Activated CD4-positive, CD25-positive, alpha-beta regulatory T cell (primary cell): ENCODE measurements at places on chromosomes 1 and 21.
A peak's percentile ranks its signal among the peaks of the same experiment; 100 is the strongest.

DNA sequence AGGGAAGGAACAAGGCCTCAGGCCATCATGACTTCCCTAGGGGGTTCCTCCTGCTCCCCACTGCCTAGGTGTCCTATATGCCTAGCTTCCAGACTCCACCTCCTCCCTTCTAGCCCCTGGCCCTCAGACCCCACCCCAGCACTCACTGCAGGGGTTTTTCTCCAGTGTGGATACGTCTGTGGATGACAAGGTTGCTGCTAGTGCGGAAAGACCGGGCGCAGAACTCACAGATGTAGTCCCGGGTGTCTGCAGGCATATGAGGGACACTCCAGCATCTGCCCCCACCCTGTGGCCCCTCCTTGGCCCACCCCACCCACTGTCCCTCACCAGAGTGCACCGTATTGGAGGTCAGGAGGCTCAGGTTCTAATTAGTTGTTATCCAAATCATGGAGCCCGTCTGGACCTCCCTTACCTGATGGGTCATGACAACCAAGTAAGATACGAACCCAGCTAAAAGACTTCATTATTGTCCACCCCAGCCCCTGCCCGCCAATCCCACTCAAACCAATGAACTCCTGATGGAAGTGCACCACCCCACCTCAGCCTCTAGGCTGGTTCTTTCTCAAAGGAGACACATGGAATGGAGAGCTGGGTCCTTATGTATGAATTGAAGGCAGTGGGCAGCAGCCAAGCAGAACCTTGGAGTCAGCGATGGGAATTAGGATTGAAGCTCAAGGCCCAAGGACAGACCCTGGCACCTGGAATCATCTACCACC, 8.2 kb downstream of the ZNF692 start:
- no peak for DNase-seq

DNA sequence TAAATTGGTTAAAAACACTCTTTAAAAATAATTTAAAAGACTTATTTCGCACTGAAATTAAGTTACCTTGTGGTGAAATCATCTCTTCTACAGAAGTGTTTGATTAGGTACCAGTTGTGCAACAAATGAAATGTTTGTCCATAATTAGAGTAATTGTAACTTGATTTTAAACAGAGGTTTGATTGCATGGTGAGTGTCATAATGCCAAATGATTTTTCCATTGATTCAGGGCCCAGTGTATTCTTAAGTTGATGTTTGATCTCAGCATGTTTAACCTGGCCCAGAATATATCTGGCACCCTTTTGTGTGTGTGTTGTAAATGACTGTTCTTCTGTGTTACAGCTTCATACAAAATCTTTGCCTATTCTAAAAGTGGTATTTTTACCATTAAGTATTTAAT, 28.5 kb downstream of the LRRC8B start:
- DNase-seq, result no peak

DNA sequence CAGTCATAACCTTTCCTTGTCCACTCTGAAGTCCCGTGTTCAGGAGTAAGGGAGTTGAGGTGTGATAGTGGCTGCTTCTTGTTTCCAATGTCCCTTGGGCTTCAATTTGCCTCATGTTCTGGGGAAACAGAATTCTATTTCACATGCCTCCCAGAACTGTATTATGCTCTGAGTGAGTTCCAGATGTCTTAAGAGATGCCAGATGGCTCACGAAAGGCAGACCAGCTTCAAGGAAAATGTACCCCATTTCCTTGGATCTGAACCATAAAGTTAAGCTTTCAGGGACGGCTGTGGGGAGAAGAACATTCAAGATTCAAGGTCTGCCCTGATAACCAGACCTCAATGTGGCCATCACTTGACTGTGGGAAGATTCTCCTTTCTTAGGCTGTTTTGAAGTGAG, 42.4 kb downstream of the C1orf87 start:
- DNase-seq, result no peak

DNA sequence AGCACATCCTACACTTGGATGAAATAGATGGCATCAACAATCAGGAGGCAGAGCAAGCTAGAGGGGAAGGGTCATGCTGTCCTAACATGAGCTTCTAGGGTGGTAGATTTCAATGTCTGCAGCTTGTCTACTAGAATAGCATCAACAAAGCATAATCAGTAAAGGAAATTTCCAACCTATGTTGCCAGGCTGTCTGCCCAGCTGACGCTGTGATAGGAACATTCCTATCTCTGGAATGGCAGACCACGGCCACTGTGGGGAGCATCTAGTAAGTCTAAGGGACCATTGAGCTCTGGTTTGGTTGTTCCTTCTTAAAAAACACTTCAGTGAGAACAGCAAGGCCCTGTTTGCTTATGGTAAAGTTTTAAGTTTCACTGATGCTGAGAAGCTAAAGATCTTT, 206.8 kb downstream of the PAPPA2 start:
- DNase-seq, result no peak

- DNase-seq, result no peak
Observed at GRCh38 chr1:196515904-196516303, 92.3 kb downstream of the KCNT2 start.

DNA sequence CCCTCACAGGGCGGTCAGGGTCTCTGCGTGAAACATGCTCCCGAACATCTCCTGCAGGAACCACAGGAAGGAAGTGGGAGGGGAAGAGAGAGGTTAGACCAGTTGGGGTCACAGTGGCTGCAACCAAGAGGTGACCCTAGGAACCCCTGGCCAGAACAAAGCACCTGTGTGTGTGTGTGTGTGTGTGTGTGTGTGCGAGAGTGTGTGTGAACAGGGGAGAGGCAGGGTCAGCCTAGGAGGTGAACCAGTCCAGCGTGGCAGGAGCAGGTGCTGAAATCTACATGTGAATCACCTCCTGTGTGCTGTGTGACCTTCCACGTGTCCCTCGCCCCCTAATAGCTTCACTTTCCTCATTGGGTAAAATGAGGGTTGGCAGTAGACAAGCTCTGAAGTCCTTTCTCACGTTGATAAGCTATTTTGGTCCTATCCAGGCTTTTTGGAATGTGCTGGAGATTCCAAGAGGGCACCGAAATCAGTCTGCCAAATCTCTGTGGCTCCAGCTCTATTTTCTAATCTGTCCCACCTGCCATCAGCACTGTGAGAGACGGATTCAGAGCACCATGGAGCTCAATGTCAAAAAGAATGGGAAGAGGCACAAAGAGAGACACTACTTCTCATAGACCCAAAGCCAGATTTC, 27.8 kb downstream of the SLC26A9 start:
- no peak for DNase-seq

GRCh38 chr1:95766036-95766435, 532.0 kb downstream of the RWDD3 start:
- DNase-seq, result no peak

GRCh38 chr1:234324821-234325220, 48.4 kb upstream of the COA6 start:
- no peak for DNase-seq

DNA sequence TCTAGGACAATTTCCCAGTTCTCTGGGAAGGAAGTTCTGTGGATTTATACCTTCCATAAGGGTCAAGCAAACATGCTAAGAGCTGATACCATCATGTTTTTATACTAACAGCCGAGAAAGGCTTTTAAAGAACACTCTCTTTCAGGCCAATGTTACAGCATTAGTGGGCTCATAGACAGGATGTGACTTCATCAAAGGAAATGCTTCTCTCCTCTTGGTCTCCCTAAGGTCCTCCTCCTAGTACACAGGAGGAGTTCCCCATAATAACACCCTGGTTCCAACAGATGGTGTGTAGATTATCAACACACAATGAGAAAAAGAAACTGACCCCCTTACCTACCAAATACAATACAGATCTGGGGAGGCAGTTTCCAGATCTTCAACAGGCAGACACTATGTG, 26.7 kb upstream of the GLIS1 start:
- no peak for DNase-seq

GRCh38 chr1:9589719-9590157, 1.0 kb downstream of the TMEM201 start:
- no peak for DNase-seq

- no peak for DNase-seq
Observed at GRCh38 chr1:35850051-35850450, 33.0 kb upstream of the AGO1 start.

GRCh38 chr1:156973417-156973816, 53.0 kb downstream of the LRRC71 start:
- no peak for DNase-seq

DNA sequence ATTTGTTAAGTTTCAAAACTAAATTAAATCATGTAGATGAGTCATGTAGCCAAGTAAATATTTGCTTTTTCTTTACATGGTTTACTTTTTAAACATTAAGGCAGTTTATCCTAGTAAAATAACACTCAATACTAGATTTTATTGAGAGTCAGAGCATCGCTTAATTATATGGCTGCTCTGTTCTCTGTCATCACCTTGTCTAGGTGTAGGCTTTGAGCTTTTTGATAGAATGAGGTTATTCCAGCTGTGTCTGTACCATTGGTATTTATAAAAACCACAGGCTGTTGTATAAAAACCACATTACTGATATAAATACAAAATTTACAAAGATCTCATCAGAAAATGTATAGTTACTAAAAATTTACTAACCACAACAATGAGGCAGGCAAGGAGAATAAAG, 42.5 kb upstream of the GPR52 start:
- DNase-seq, result no peak

DNA sequence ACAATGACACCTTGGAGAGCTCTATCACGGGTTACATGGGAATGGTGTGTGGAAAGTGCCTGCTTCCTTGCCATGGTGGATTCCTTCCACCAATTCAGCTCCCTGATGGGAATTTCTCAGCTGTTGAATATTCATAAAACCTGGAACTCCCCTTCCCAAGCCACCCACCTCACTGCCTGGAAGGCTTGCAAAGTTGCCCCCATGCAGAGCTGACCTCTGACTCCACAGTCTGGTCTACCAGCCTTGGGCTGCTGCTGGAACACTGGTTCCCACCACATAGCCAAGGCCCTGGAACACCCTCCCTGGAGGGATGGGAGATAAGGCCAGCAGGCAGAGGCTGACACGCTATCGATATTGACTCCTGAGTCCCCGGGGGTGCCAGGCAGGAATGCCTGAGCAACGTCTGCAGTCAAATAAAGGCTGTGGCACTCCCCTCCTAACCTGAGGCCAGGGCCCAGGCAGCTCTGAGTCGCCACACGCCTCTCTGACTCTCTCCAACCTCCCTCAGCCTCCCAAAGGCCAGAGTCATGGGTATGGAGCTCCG, 8.8 kb downstream of the CCDC24 start:
- no peak for DNase-seq

DNA sequence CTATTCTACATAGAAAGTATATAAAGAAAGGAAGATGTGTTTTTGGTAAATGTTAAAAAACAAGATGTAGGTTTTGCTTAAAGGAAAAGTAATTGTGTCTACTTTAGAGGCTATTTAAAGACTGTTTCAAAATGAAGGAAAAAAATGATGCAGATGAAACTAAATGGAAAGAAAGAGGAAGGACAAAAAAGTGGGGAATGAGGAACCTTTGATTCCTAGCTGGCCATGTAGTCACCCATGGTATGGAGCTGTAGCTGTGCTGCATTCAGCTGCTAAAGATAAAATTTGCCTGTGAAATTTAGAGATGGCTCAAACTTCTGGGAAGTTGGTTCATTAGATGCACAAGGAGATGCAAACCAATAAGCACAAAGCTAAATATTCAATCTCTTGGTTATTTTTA, 86.8 kb upstream of the SERBP1 start:
- no peak for DNase-seq

DNA sequence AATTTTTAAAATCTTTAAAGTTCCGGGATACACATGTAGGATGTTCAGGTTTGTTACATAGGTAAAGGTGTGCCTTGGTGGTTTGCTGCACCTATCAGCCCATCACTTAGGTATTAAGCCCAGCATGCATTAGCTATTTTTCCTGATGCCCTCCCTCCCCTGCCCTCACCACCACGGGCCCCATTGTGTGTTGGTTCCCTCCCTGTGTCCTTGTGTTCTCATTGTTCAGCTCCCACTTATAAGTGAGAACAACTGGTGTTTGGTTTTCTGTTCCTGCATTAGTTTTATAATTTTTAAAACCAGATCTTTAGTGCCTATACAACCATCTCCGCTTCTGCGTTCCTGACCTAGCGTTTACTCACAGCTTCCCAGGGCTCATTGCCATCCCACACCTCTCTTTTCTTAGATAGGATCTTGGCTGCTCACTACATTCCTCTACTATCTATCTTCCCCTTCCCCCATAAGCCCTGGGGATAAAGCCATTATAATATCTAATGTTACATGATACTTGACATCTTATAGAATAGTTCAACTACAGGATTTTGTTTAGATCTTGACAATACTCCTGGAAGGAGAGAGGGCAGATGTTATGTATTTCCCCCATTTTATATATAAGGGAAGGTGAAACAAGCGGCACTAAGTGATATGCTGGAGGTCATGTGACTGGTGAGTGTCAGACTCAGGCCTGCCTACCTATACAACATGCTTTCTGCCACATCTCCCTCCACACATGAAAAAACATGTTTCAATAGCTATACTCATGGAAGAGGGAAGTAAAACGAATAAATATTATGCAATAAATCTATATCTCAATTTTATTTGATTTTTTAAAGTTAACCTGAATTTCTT, 52.3 kb upstream of the DNAJC6 start:
- DNase-seq, result no peak

GRCh38 chr1:109910963-109911798, 532 bp downstream of the CSF1 start:
- peak; percentile 11 for DNase-seq

DNA sequence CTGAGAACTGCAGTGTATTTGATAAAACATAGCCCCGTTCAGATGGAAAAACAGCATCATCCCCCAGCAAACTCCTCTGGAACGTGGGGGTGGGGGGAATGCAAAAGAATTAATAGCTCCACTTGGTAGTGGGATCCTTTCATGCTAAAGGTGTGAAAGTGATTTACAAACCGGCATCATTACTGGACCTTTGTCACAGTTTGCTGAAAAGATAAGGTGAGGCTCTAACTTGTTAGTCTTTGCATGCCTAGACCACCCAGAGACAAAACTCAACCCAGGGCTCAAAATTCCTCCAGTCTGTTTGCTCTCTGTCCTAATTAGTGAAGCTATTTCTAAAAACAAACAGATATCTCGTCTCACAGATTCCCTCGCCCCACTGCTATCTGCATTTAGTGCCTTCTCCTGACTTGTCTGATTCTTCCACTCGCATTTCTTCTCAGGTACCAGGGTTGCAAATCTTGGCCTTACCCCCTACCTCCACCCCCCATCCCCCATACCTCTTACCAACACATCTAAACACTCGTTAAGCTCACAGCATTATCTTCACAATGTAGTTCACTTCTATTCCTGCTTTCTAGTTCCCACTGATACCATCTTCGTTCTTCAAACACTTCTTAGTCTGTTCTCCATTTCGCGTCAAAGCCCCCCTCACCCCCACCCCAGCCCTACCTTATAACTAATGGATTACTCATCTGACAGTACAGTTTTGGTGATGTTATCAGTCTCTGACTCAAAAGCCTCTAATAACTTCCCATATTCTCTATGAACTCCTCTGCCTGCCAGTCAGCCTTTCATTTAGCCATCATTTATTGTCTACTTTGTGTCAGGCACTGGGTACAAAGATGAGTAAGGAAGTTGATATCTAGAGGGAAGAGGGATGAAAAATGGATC, 11.8 kb downstream of the IER5 start:
- peak; percentile 9 for DNase-seq

DNA sequence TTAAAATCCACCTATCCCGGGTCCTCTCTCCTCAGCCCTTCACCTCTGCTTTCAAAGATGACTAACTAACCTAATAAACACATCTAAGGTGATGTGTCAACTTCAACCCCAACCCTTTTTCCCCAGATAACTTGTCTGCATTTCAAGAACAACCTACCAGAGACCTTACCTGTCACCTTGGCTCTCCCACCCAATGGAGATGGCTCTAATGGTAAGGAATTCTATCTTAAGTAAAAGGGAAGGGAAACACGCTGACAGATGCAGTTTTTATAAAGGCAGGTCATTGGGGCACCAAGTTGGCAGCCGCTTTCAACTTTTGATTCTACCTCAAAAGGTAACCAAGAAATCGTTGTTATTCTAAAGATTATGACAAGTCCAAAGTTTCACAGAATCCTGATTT, 37.6 kb downstream of the MRPL39 start:
- DNase-seq, result no peak
